Activated CD8-positive, alpha-beta memory T cell treated with anti-CD3 and anti-CD28 coated beads for 24 hours (primary cell): ENCODE measurements at places on chromosomes 12 and 14.

GRCh38 chr12:123269395-123269892 is 2.2 kb downstream of the CDK2AP1 start:
- DNase-seq, result peak; percentile 76

- peak; percentile 82 for DNase-seq
Measured at GRCh38 chr14:101721951-101722661, 39.4 kb upstream of the PPP2R5C start.

- no peak for DNase-seq
Measured at GRCh38 chr12:116429826-116430360, 129.3 kb upstream of the MAP1LC3B2 start.

GRCh38 chr12:26196421-26196716 is 996 bp downstream of the SSPN start:
- DNase-seq, result no peak

GRCh38 chr12:98893675-98894411 is 248.8 kb downstream of the APAF1 start:
- DNase-seq, result no peak

DNA sequence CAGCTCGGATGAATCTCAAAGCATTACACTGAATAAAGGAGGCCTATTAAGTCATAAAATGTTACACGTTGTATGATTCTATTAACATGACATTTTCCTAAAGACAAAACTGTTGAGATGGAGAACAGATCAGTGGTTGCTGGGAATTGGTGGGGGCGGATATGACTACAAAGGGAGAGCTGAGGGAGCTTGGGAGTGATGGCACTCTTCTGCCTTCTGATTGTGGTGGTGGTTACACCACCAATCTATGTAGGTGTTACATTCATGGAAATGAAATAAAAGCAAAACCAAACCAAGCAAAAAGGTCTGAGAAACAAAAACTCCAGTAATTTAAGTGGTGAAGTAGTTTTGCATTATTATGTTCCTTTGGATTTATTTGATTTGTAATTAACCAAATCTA is 16.4 kb upstream of the EVL start:
- no peak for DNase-seq

- no peak for DNase-seq
Measured at GRCh38 chr12:113740699-113741098, 225.4 kb downstream of the RBM19 start.

- no peak for DNase-seq
Measured at GRCh38 chr12:59587710-59588109, 8.1 kb upstream of the SLC16A7 start.

DNA sequence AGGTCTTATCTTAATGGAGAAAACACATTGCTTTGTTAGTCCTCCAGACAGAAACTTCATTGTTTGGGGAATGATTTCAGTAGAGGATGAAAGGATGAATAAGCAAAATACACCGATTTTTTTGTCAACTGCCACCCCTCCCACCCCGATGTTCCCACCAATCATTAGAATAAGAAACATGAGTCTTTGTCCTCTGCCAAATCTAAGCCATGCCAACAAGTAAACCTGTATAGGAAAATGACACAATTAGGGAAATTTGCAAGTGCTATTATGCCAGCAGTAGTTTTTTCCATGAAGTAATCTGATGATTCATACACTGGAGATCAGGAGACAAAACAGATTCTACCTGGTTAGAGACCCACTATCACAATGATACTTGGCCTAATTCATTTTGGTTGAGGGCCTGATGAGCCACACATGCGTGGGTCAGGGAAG is 35.9 kb downstream of the FLRT2 start:
- DNase-seq, result no peak

DNA sequence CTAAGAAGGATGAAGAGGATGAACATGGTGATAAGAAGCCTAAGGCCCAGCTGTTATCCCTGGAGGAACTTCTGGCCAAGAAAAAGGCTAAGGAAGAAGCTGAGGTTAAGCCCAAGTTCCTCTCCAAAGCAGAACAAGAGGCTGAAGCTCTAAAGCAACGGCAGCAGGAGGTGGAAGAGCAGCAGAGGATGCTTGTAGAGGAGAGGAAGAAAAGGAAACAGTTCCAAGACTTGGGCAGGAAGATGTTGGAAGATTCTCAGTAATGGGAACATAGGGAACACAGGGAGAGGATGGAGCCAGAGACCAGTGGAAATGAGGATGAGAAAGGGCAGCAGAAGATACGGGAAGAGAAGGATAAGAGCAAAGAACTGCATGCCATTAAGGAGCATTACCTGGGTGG is 27.5 kb upstream of the KRT77 start:
- DNase-seq, result no peak

- DNase-seq, result no peak
Measured at GRCh38 chr12:52892974-52893373, 11.9 kb downstream of the KRT8 start.

- no peak for DNase-seq
Measured at GRCh38 chr12:116650585-116651087, 87.2 kb downstream of the SPRING1 start.

DNA sequence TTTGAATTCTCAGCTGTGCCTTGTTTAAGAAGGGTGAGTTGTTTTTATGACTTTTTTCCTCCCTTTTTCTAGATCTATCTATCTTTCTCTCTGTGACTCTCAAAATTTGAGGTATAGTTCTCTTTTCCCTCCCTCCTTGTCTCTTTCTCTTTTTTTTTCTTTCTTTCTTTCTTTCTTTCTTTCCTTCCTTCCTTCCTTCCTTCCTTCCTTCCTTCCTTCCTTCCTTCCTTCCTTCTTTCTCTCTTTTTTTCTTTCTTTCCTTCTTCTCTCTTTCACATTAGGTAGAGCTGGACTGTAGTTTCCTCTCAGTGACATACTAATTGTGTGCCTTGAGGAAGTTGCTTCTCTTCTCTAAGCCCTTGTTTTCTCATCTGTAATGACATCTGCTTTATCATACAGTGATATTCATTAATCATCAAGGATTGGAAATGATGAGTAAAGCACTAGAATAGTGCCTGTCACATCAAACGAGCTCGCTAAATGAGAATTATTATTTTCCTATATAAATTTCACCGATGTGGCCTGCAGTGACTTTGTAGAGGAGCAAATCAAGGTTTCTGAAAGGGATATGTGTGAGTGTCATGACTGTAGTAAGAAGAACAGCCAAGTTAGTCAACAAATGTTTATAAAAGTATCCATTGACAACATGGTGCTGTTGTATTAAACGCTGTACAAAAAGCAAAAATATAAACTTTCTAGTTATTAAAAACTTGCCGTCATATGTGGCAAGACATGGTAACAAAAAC is 78.9 kb upstream of the SLC38A2 start:
- DNase-seq, result no peak

DNA sequence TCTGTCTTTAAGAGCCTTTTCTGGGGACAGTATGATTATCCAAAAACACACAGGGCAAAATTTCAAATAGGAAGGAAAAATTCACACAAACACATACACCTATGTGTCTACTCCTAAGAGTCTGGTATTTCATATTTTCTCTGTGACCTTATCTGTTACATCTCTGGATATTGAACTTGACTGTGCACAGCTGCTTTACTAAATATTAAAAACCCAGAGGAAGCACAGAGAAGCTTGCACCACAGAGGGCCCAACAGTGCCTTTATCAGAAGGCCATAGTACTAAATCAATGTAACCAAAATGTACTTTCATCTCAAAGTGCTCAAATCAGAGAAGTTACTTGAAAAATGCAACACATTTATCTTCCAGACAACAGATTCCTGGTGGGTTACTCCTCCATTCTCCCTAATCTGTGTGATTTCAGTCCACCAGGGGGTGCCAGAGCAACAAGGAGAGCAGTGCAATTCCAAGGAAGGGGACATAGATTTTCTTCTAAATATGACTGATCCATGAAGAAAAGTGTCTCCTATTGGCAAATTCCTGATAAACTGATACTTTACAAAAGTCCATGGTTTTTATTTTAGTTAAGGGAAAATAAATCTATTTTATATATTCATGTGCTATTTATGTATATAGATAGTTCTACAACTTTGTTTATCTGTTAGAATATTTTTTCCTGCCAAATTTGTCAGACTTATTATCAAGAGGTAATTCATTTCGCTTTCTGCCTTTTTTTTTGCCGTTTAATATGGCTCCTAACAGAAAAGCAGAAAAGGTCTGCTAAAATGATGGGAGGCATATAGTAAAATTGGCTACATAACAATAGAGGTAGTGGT is 617.6 kb downstream of the LRFN5 start:
- DNase-seq, result no peak

GRCh38 chr14:55545779-55546178 is 34.2 kb upstream of the KTN1 start:
- DNase-seq, result no peak
